HepG2 (cell line): ENCODE measurements at places on chromosomes 7 and 10. TPM values are rescaled to one million over a fixed set of nuclear protein-coding genes. Genes with fewer than 3 reads are reported as not detected.

HGF gene
- total RNA-seq, result not detected in 2 replicates

FGFBP3 gene
- total RNA-seq, result 1.1 and 2.0 TPM in 2 replicates

TAC1 gene
- total RNA-seq, result not detected in 2 replicates

UMAD1 gene
- total RNA-seq, result 17.6 and 26.4 TPM in 2 replicates

ZNF804B gene
- not detected in 2 replicates for total RNA-seq

WDFY4 gene
- total RNA-seq, result not detected in 2 replicates

WDR86 gene
- total RNA-seq, result 0.11 TPM in 1 of 2 replicates, not detected in the other

COL28A1 gene
- total RNA-seq, result 0.07 TPM in 1 of 2 replicates, not detected in the other

TSC22D4 gene
- 6.3 and 7.7 TPM in 2 replicates for total RNA-seq

EBLN1 gene
- total RNA-seq, result not detected in 2 replicates

GLI3 gene
- total RNA-seq, result not detected in 2 replicates

MRLN gene
- total RNA-seq, result not detected in 2 replicates

COG5 gene
- 31.3 and 50.0 TPM in 2 replicates for total RNA-seq

GJD4 gene
- total RNA-seq, result not detected in 2 replicates

IGF2BP3 gene
- total RNA-seq, result 37.7 and 51.2 TPM in 2 replicates

LBX1 gene
- total RNA-seq, result not detected in 2 replicates

PANK1 gene
- 33.3 and 46.5 TPM in 2 replicates for total RNA-seq

CHST3 gene
- 13.4 and 18.7 TPM in 2 replicates for total RNA-seq

PDCD4 gene
- 56.2 and 92.8 TPM in 2 replicates for total RNA-seq

LGI1 gene
- total RNA-seq, result not detected in 2 replicates

TMEM225B gene
- total RNA-seq, result 0.60 and 0.95 TPM in 2 replicates

C10orf143 gene
- 0.84 and 0.91 TPM in 2 replicates for total RNA-seq

HOGA1 gene
- total RNA-seq, result 18.8 and 19.5 TPM in 2 replicates

MYL10 gene
- total RNA-seq, result not detected in 2 replicates
